Cortex of kidney (tissue), 1 donor: ENCODE measurements at places on chromosomes 6 and 20.

- DNase-seq = no peak
Observed at GRCh38 chr6:51302431-51302830, 483.8 kb downstream of the TFAP2B start.

GRCh38 chr20:10476319-10476724, 41.2 kb downstream of the SLX4IP start:
- no peak for DNase-seq

GRCh38 chr20:53208110-53208832, 236.1 kb downstream of the TSHZ2 start:
- DNase-seq = no peak

DNA sequence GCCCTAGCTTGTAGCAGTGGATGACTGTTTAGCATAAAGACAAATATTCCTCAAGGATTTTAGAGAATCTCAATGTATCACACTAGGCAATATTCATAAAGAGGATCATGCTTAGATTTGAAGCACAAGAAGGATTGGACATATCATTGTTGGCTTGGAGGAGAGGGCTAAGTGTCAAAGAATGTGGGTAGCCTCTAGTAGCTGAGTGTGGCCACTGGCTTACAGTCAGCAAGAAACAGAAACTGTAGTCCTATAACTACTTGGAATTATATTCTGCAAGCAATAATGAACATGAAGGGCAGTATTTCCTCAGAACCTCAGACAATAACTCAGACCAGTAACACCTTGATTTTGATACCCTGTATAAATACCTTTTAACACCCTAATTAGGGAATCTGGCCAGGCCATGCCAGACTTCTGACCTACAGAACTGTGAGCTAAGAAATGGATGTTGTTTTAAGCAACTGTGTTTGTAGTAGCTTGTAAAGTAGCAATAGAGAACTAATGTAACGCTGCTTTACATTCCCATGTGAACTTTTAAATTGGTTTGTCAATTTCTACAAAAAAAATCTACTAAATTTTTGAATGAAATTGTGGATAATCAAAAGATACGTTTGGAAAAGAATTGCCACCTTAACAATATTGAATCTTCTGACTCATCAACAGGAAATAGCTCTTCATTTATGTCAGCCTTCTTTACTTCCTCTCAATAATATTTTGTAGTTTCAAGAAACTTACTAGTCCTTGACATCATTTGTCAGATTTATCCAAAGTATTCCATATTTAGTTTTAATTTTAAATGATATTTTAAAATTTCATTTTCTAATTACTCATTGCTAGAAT, 65.2 kb upstream of the RSPO3 start:
- no peak for DNase-seq

DNA sequence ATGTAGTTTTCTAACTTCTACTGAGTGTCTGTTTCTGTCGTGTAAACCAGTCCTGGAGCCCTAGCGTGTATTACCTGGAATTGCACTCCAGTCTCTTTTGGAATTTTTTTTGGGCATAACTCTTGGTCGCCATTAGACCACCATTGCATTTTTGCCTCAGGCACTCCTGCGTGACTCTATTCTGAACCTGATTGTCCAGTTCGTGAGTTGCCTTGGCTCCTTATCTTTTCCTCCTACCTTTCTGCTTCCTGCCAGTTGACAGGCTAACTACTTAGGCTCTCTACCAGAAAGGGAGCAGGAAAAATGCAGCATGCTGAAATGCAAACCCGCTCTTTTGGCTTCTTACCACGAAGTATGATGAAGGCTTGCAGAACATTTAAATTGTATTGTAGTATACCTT, 490.9 kb upstream of the SOX4 start:
- DNase-seq = no peak

DNA sequence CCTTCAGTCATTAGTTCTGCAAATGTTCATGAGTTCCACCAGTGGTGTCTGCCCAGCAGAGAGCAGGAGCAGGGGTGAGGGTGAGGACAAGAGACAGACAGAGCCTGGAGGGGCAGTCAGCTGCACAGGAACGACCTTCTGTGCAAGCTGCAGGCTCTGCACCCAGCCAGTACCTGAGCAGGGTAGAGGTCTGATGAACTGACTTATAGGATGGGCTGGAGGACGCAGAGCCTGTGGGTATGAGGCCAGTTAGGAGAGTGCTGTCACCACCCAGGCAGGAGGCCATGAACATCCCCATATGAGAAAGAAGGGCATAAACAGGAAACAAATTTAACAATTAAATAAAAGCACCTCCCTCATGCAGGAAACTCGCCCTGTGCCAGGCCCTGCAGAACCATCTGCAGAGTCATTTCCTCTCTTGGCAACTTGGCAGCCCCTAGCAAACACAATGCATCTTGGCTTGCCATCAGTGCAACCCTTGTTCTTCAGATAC, 17.9 kb downstream of the C6orf15 start:
- no peak for DNase-seq

GRCh38 chr6:14910692-14911547, 334.9 kb upstream of the JARID2 start:
- DNase-seq = no peak

DNA sequence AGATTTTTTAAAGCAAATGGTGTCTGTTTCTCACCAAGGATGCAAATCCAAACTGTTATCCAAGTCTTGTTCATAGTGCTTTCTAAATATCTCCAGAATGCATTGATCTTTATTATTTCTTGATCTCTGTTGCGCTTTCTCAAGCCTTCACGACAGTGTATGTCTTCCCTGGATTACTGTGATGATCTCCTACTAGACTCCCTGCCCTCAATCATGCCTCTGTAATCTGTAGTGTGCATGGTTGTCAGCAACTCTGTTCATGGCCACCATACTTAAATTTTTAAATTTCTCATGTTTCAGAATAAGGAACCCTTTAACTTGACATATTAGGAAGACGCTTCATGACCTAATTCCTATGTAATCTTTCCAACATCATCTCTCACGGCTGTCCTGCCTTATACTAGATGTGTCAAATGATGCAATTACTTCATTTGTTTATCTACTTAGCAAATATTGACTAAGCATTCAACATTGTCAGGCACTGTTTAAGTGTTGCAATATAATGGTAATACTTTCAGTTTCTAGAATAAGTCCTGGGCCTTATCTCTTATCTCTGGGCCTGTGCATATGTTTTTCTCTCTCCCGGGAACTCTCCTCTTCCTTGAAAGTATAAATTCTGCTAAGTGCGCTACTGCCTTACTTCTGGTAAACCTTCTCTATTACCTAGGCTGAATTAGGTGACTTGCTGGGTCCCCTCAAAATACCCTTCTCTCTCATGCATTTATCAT, 25.6 kb upstream of the AHI1 start:
- DNase-seq = no peak

GRCh38 chr6:12001706-12002435, 10.2 kb upstream of the HIVEP1 start:
- no peak for DNase-seq

GRCh38 chr6:90368601-90369000, 72.0 kb upstream of the BACH2 start:
- no peak for DNase-seq

- no peak for DNase-seq
Observed at GRCh38 chr6:22322103-22323030, 25.5 kb upstream of the PRL start.

DNA sequence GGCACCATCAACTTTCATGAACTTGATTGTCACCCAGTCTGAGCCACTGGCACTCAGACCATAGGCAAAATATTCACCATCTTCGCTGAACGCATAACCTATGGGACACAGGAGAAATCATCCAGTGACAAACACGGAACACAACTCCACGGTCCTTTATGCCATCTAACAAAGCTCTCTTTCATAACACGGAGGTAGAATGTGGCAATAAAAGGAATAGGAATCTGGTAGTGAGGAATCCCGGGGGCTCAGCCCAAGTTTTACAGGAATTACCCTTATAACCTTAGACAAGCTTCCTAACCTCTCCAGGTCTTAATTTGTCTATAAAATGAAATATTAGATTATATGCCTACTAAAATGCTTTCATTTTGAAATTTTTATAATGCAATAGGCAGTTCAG, 29.4 kb downstream of the PREP start:
- DNase-seq = no peak

GRCh38 chr6:162907876-162908481, 180.2 kb downstream of the PACRG start:
- DNase-seq = no peak

- DNase-seq = no peak
Observed at GRCh38 chr20:18224968-18225568, 63.3 kb upstream of the ZNF133 start.
